ENCODE measurements at places on chromosomes 2 and 18.

DNA sequence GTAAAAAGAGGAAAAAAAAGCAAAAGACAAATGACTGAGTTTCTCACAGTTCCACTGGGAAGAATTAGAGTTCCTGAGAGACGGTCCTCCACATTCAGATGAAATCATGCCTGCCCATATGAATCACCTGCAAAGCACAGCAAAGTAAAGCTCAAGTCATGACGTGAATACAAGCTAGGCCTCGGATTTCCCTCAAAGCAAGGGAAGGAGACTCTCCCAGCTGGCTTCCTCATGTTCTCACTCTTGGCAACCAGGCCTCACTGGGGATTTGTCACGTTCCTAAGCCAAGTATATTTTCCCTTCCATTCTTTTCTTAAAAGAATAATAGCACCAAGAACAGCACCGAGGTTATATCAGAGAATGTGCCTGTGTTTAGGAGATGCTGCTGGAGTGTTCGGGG, 47.0 kb downstream of the CYP27C1 start:
- DNase-seq = no peak

DNA sequence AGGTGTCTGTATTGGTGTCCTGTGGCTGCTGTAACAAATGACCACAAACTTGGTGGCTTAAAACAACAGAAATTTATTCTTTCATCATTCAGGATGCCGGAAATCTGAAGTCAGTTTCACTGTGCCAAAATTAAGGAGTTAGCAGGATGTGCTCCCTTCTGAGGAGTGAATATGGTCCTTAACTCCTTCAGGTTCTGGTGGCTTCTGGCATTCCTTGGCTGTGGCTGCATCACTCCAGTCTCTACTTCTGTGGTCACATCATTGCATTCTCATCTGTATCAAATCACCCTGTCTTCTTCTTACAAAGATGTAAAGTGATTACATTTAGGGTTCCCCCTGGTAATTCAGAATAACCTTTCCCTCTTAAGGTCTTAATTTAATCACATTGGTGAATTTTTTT, 12.6 kb downstream of the GPD2 start:
- DNase-seq = no peak

DNA sequence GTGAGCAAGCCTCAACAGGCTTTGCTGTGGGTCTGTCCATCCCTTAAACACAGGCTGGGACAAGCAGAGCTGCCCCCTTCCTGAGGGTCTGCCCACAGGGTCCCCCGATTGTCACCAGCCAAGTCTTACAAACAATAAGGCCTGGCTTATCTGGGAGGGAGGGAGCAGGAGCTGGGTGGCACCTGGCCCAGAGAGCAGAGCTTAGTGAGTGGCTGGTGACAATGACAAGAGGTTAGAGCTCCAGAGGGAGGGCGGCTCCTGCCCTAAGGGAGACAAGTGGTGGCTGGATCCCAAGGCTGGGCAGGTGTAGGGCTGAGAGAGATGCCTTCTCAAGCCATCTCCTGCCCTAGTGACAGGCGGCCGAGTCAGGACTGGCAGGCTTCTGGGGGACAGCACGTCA, 125.5 kb downstream of the KLHL29 start:
- DNase-seq = no peak

DNA sequence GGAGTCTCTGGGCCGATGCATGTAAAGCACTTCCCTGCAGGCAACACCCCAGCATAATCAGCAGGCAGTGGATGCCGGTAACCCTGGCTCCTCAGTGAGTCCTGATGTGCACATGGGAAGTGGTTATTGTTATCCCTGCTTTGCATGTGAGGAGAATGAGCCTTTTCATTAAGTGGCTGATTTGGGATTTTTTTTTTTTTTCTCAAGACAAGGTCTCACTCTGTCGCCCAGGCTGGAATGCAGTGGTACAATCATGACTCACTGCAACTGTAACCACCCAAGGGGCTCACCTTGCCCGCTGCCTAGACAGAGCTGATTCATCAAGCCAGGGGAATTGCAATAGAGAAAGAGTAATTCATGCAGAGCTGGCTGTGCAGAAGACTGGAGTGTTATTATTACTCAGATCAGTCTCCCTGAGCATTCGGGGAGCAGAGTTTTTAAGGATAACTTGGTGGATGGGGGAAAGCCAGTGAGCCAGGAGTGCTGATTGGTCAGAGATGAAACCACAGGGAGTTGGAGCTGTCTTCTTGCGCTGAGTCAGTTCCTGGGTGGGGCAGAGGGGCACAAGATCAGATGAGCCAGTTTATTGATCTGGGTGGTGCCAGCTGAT, 95.4 kb downstream of the SOCS6 start:
- no peak for DNase-seq

- DNase-seq = no peak
These were observed 32.7 kb upstream of the MFF start for GRCh38 chr2:227292314-227292713.

GRCh38 chr2:128245813-128246212, 72.9 kb downstream of the HS6ST1 start:
- DNase-seq = no peak

DNA sequence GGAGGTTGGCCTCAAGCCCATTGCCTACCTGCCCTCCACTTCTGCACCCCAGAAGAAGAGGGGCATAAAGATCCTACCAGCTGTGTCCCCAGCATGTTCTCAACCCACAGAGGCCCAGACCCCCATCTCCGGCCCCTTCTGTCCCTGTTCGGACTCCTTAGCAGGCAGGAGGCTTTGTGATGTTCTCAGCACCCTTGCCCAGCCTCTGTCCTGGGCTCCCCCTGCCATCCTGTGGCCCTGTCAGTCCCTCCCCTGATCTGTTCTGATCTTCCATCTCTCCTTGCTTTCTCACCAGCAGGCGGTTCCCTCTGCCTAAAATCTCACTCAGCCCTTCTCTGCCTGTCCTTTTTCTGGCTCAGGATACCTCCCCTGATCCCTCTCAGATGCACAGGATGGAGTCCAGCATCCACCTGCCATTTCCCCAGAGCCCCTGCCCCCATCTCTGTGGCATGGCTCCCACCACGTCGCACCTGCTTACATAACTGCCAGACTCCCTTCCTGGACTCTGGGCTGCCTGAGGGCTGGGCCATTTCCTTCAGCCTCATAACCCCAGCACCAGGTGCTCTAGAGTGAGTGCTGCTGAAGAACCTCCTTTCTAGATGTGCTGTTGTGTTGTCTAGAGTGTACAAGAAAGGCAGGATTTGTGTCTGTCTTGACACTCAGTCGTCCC, 134.0 kb downstream of the CTIF start:
- no peak for DNase-seq

Data from stimulated activated CD8-positive, alpha-beta memory T cell treated with anti-CD3 and anti-CD28 coated beads, Interleukin-7, amount 100 ng/mL, for 1 hour (primary cell).